ENCODE measurements at places on chromosomes 16 and 17.

- DNase-seq: no peak
Observed at GRCh38 chr16:75288181-75288580, 36.8 kb upstream of the BCAR1 start.

DNA sequence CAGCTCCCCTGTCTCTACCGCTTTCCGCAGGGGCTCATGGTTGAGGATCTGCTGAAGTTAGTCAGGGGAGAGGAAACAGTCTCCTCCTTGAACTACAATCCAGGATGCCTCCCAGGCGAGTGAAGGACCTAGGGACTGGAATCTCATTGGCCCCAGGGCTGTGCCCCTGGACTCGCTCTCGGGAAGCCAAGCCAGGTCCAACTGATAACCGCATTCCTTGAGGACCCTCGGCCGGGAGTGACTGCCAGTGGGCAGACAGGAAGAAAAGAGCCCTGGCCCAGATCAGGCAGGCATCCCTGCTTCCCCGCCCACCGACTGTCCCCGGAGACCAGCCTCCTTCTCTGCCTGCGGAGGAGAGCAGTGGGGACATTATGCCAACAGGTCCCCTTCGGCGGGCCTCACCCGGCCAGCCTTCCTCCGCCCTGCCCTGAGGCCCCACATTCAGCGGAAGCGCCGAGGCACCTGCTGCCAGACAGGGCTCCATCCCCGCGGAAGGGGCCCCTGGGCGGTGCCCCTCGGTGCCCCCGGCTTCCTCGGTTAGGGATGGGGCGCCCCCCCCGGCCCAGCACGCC lies 776 bp downstream of the LRRC75A start:
- no peak for DNase-seq

- no peak for DNase-seq
Observed at GRCh38 chr17:48554412-48555257, 9.7 kb upstream of the HOXB2 start.

- no peak for DNase-seq
Observed at GRCh38 chr16:52671590-52671989, 124.6 kb upstream of the TOX3 start.

DNA sequence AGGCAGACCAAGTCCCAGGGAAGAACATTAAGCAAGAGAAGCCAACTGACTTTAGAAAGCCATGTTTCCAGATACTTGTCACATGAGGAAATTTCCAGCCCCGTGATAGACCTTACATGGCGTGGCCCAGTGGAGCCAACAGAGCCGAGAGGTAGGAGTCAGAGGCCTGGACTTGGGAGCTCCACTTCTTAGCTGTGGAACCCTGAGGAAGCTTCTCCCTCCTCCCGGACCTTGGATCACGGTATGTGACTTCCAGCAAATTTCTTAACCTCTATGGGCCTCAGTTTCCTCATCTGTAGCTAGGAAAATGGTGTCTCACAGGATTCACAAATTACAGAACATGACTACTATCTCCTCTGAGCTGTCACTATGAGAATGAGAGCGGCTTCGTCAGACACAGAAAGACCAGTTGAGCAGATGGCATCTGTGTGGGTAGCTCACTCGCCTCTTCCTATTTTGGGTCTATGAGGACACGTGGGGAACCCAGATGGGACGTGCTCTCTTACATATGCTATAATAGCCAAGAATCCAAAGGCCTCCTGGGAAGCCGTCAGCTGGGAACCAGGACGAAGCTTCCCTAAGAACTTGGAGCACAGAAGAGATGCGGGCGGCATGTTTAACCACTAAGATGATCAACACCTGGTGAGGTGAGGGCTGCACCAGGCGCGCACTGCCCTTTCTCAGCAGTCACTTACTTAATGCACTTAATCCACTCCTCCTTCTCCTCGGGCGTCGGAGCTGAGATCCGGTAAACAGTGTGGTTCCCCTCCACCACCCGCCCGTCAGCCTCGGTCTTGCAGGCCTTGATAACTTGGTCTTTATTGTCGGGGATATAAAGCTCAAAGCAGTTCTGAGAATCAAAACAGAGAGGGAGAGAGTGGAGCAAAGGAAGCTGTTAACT lies 102.3 kb downstream of the CYTH1 start:
- DNase-seq: no peak

DNA sequence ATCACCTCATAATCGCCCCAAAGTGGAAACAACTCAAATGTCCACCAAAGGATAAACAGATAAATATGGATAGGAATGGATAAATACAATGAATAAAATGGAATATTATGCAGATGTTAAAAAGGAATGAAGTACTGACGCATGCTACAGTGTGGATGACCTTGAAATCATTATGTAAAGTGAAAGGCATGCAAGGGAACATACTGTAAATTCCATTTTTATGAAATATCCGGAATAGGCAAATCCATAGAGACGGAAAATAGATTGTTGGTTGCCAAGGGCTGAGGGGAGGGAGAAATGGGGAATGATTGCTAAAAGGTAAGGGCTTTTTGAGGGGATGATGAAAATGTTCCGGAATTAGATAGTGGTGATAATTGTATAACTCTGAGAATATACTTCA lies 36.0 kb downstream of the STAT5B start:
- no peak for DNase-seq

DNA sequence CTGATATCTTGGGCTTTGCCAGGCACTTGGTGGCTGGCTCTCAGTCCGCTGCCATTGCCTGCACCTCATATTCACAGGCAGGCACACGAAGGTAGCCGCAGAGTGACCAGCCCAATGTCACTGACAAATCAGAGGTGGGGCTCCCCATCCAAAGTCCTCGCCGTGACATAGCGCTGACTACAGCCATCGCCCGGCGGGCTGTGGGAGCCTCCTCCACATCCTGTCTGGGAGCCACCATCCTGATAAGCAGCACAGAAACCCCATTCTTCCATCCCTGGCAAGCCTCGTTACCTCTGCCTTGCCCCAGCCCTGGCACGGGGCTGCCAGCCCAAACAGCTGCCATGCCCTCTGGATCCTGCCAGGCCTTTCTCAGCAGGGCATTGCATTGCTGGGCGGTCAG lies 437.8 kb downstream of the SLC39A11 start:
- no peak for DNase-seq

All from NCI-H1436 treated with DMSO at 0.1 percent for 48 hours (cell line).